ENCODE measurements at places on chromosomes 7 and 10.

DNA sequence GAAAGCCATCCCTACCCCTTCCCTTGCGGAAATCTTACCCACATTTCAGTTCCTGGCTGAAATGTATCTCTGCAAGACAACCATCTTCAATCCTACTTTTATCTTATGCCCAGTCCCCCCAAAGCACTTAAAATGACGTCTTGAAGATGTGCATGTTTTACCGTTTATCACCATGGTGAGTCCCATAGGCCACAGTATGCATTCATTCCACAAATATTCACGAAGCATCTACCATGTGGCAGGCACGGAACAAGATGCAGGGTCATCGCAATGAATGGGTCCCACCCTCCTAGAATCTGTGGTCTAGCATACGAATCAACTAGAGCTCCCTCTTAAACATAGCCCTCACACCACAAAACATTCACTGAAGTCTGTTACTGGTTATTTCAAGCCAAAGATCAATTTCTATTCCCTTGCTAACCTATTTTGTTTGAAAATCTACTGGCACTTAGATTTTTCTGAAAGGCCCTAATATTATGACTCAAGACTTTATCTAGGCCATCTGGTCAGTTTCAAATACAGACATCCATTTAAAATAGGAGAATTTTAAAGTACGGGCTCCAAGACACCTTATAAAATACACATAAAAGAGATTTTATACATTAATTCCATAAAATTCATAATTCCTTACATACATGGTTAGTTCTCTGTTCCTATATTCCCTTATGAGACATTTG lies 99.4 kb downstream of the PARD3 start:
- DNase-seq, result no peak

GRCh38 chr10:47454780-47455058 lies 29.2 kb downstream of the ANXA8 start:
- no peak for DNase-seq

DNA sequence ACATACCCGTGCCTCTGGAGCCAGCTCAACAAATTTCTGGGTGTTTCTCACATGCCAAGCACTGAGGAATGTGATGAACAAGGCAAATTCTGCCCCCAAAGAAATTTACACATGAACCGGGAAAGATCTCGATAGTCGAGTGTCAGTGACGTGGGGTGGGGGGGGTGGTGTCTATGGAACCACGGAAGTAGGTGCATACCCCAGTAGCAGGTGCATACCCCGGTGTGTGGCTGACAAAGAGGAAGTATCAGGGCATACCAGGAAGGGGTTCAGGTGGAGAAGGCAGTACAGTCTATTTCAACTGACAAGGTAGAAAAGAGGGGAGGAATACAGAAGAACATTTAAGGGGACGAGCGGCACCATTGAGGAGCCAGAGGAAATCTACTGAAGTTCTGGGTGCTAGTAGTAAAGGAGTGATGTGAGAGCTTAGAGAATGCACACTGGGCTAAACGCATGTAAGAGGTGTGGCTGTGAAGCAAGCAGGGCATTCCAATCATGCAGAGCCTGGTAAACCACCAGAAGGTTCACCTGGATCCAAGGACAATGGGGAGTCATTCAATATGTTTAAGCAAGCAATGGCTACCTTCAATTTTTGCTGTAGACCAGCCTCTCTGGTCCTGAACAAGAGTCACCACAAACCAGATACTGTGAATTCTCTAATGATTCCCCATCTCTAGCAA lies 6.2 kb downstream of the CCDC6 start:
- DNase-seq, result peak; percentile 33

GRCh38 chr10:24708081-24708480 lies 15.6 kb downstream of the ARHGAP21 start:
- no peak for DNase-seq

GRCh38 chr7:71408271-71408670 lies 276.3 kb downstream of the GALNT17 start:
- DNase-seq, result no peak

GRCh38 chr7:28608731-28609130 lies 196.4 kb downstream of the CREB5 start:
- no peak for DNase-seq

GRCh38 chr7:54545241-54545563 lies 3.0 kb downstream of the VSTM2A start:
- DNase-seq, result no peak

DNA sequence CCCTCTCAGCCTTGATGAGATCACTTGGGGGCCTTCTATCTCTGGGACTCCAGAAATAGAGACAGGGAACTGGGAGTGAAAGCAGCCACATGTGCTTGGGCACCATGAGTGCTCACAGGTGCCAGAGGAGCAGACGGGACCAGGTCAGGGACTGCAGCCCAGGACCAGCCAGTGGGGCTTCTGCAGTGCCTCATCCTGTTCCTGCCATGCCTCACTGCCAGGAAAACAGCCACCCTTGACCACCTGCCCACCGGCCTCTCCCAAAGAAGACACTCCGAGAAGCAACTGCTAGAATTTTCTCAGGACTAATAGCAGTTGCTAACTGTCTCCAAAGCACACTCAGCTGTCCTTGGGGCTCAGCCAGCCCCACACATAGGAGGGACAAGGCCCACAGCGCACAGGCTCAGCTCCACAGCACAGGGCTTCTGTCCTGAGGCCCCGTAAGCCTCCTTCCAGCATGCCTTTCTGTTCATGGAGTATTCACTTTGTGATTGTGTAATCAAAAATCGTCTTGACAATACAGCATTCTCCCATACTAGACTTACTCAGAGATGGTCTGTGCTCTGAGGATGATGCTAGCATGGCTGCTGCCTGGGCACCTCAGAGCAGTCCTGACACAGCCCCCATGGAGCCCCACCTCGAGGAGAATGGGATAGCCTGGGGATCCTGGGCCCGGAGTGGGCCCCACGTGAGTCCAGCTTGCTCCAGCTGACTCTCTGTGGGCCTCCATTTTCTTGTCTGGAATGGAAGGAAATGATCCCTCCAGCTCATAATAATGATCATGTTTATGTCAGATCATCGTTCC lies 115.7 kb upstream of the RET start:
- DNase-seq, result no peak

DNA sequence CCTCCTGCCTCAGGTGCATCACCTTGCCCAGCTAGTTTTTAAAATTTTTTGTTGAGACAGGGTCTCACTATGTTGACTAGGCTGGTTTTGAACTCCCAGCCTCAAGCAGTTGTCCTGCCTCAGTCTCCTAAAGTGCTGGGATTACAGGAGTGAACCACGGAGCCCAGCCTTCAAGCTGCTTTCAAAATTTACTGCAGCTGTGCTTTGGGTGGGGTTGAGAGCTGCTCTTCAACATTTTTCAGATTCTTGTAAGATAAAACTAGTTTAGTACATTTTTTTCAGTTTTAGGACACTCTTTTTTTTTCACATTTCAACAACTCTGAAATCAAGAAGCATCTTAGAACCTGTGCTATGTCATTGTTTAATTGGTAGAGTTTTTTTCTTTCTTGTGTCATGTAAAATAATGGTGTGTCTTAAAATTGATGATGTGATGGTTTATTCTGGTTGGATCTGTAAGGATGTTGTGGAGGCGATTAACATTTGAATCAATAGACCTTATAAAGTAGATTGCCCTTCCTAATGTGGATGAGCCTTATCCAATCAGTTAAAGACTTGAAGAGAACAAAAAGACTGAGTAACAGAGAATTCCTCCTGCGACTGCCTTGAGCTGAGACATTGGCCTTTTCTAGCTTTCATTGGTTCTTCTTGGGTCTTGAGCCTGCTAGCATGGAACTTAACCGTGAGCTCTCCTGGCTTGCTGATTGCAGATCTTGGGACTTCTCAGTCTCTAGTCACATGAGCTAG lies 13.5 kb downstream of the PLEKHA8 start:
- DNase-seq, result no peak

GRCh38 chr10:69952069-69952800 lies 100.4 kb upstream of the MACROH2A2 start:
- no peak for DNase-seq

- no peak for DNase-seq
These were observed 13.1 kb downstream of the MARCHF5 start for GRCh38 chr10:92304061-92304460.

DNA sequence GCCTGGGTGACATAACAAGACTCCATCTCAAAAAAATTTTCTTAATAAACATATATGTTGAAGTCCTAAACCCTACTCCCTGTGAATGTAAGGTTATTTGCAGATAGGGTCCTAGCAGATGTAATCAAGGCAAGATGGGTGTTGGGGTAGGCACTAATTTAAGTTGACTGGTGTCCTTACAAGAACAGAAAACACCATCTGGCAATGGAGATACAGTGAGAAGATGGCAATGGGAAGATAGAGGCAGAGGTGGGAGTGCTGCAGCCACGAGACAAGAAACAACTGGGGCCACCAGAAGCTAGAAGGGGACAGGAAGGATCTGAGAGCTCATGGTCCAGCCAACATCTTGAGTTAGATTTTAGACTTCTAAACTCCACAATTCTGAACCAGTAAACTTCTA lies 606.4 kb downstream of the CNTNAP2 start:
- no peak for DNase-seq

- DNase-seq, result no peak
These were observed 56.4 kb upstream of the NPS start for GRCh38 chr10:127492607-127493250.

- DNase-seq, result no peak
These were observed 229.7 kb downstream of the CUX1 start for GRCh38 chr7:102047167-102047566.

GRCh38 chr7:111855842-111856227 lies 293.5 kb upstream of the IMMP2L start:
- no peak for DNase-seq

DNA sequence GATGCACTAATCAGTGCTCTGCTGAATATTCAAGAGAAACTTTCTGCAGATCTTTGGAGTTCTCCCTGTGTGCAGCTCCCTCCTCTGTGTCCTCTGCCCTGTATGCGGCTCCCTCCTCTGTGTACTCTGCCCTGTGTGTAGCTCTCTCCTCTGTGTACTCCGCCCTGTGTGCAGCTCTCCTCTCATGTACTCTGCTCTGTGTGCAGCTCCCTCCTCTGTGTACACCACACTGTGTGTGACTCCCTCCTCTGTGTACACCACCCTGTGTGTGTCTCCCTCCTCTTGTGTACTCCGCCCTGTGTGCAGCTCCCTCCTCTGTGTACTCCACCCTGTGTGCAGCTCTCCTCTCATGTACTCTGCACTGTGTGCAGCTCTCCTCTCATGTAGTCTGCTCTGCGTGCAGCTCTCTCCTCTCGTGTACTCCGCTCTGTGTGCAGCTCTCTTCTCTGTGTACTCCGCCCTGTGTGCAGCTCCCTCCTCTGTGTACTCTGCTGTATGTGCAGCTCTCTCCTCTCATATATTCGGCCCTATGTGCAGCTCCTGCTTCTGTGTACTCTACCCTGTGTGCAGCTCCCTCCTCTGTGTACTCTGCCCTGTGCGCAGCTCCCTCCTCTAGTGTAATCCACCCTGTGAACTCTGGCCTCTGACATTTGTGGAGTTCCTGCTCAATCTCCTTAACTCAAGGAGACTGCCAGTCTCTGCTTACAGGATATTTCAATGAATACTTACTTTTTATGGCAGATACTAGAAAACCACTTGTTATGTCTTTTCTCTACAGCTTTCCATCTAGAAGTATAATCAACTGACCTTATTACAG lies 280.4 kb downstream of the GLRX3 start:
- DNase-seq, result no peak

GRCh38 chr10:32110790-32111189 lies 54.6 kb upstream of the KIF5B start:
- DNase-seq, result no peak

GRCh38 chr7:78220754-78221153 lies 422.2 kb downstream of the PHTF2 start:
- DNase-seq, result no peak

DNA sequence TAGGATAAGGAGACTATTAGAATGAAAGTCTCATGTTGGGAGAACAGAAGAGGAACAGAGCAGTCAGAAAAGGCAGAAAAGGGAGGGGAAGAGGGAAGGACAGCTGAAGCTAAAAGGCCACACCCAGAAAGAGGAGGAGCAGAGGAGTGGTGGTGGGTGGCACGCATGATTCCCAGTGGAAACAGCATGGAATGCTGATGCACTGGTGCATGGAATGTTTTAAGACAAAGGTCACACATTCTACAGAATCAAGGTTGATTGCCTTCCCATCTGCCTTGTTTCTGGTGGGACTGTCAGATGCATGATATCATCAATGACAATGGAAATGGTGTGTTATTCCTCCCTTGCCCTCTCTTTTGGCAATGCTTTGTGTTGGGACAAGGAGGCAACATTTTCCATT lies 285.4 kb upstream of the MKI67 start:
- DNase-seq, result no peak

- no peak for DNase-seq
These were observed 54.3 kb downstream of the BMS1 start for GRCh38 chr10:42836771-42837468.

DNA sequence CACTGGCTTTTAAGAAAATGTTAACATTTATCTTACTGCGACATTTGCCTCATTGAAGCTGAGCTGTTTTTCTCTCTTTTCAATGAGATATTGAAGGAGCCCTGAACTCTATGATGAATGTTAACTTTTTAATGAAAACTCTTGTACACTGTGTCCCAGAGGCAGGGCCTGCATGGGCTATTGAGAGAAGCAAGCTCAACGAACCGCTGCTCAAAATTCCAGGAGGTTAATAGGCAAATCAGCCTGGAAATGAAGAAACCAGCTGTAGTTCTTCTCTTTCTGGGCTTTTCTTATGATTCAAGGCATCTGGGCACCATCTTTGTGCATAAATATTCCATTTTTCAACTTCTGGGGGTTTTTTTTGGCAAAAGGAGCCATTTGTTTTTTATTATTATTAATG lies 168.4 kb upstream of the NPVF start:
- no peak for DNase-seq

GRCh38 chr7:4690953-4691856 lies 9.1 kb downstream of the FOXK1 start:
- no peak for DNase-seq

GRCh38 chr10:86657011-86657395 lies 2.7 kb downstream of the OPN4 start:
- DNase-seq, result no peak

DNA sequence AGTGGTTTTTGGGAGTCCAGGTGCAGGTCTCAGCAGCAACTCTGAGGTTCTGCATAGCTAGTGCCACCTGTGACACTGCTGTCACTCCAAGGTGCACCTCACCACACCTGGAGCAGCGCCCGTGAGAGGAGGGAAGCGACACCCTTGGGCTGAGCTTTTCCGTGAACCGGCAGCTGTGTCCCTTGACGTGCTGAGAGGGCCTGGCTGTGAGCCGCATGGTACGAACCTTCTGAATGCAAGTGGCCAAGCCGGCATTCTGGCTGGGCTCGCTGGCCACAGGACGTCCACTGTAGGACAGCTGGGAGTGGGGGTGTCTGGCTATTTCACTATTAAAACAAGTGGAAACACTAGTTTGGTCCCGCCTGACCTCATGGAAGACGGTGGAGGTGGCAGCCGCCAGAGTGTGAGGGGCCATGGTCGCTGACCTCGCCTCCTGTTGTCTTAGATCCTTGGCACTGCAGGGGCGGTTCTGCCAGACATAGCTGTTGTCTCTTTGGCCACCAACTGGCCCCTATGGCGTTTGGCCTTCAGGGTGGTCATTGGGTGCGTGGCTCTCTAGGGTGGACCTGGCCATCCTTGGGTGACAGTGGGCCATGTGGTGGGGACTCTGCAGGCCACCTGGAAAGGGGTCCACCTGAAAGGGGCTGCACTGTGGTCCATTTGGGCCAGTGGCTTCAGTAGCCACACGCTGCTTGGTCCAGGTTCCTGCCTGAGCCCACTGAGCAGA lies 12.9 kb downstream of the INPP5A start:
- DNase-seq, result no peak

GRCh38 chr10:90960355-90960814 lies 39.5 kb upstream of the ANKRD1 start:
- DNase-seq, result no peak

GRCh38 chr10:100364735-100365391 lies 17.8 kb downstream of the SCD start:
- DNase-seq, result no peak

Measured in CD4-positive, alpha-beta T cell treated with Interleukin-4 for 1 hour (primary cell).